Choroid plexus epithelial cell (primary cell): ENCODE measurements at places on chromosomes 5 and 9.
A peak's percentile ranks its signal among the peaks of the same experiment; 100 is the strongest.

- DNase-seq: peak; percentile 28
Observed at GRCh38 chr5:158727771-158728311, 371.9 kb downstream of the EBF1 start.

DNA sequence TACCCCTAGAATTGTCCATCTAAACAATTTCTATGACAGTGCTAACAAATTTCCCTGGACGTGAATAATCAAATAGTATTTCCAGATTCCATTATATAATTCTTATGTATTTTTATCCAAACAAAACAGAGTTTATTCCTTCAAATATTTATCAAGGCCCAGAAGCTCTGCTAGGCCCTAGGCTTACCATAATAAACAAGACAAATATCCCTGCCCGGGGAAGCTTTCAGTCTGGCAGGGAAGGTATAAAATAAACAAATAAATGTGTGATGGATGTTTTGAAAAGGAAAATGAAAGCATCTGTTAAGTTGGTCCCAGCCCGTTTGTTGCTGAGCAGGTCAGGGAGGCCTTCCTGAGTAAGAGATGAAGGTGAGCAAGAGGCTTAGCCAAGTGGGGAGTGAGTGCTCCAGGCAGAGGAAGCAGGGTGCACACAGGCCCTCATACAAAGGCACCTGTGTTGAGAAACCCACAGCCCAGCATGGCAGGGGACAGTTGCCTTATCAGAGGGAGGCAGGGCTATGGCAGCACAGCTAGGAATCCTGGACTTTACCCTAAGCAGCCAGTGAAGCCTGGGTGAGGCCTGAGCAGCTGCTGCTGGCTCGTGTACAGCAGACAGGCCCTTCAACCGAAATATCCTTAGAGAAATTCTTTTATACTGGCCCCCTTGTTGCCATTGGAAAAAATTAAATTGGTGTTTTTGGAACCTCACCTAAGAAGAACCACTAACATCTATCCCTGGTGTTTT is 7.7 kb upstream of the SLC35D2 start:
- peak; percentile 58 for DNase-seq

- DNase-seq: no peak
Observed at GRCh38 chr9:18360005-18360404, 113.9 kb upstream of the ADAMTSL1 start.

DNA sequence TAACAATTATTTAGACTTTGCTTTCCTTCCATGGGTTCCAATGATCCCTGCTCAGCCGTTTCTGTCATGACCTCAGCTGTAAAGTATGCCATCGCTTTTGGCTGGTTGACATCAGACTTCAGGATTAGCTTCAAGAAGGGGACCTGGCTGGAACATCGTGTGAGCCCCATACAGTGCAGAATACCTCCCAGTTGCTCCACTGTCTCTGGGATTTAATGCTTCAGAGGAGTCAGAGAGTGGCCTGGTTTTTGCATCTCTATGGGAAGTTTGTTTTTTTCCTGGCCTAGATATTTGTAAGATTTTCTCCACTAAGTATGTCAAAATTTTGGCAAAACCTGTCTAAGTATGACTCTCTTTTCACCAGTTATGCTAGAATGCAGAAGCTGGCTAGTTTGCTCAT is 216.9 kb downstream of the GABBR2 start:
- peak; percentile 62 for DNase-seq

GRCh38 chr9:94700445-94700844 is 26.1 kb upstream of the AOPEP start:
- DNase-seq: peak; percentile 10

DNA sequence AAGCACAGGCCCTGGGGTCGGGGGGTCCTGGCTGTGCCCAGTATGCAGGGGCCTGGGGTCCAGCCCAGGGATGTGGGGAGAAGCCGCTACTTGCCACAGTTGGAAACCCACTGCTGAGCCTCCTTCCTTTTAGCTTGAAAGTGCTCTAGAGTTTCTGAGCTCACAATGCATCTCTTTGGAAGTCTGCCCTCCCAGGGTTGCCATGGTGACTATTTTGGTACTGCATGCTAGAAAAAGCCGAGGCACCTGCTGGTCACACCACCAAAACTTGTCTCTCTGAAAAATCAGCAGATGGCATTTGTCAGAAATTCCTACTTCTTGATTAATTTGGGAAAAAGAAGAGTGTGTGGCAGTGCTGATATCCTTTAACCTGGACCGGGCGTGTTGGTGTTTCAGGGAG is 151.8 kb downstream of the SEC61B start:
- DNase-seq: no peak

GRCh38 chr9:110355911-110356310 is 18.2 kb upstream of the TXNDC8 start:
- DNase-seq: no peak

DNA sequence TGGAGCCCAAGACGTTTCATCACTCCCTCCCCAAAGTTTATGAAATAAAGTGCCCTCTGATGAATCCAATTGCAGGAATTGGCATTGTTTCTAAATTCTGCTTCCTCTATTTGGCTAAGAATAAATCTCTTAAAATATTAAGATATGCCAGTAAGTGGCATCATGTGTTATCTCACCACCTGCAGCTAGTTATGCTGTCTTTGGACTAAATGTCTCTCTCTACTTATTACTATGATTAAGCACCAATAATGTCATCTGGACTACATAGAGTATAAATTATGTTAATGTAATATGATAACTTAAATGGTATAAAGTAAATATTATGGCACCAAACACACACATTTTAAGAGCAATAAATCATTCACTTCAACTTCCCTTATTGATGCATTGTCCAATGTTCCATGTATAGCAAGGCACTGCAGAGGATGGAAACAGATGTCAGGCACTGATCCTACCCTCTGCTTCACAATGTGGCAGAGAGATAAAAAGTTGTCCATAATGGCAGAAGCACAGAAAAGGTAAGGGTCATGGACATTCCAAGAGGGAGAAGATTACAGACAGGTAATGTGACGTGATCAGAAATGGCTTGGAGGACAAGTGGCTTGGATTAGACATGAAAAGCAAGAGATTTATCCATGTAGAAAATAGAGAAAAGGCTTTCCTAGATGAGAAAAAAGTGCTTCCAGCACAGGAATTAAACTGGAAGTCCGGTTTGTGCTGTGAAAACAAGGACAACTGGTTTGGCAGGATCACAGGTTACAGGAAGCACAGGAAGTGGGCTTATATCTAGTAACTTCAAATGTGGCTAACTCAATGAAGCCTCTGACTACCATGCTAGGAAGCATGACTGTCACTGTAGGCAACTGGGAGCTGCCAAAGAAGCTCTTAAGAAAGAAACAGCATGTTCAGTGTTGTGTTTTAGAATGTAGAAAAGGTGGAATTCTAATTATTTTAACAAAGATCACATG is 26.7 kb downstream of the MARCHF11 start:
- no peak for DNase-seq

DNA sequence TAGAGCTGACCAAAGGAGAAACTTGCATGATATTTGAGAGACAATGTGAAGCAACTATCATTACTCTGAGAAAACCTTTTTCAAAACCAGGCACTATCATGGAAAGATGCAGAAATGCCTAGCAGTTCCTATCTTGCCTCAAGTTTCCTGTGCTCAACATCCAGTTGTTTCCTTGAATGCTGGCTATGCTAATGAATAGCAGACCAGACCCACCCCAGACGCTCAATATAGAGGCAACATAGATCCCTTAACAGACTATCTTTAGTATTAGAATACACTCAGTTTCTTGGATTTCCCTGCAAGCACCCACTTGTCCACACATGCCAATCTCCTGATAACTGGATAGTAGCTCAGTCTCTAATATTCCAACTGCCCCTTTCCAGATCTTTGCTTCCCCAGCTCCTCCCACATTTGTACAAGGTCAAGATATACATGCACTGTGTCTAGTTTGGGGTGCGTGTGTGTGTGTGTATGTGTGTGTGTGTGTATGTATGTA is 93.3 kb upstream of the PCSK5 start:
- no peak for DNase-seq

DNA sequence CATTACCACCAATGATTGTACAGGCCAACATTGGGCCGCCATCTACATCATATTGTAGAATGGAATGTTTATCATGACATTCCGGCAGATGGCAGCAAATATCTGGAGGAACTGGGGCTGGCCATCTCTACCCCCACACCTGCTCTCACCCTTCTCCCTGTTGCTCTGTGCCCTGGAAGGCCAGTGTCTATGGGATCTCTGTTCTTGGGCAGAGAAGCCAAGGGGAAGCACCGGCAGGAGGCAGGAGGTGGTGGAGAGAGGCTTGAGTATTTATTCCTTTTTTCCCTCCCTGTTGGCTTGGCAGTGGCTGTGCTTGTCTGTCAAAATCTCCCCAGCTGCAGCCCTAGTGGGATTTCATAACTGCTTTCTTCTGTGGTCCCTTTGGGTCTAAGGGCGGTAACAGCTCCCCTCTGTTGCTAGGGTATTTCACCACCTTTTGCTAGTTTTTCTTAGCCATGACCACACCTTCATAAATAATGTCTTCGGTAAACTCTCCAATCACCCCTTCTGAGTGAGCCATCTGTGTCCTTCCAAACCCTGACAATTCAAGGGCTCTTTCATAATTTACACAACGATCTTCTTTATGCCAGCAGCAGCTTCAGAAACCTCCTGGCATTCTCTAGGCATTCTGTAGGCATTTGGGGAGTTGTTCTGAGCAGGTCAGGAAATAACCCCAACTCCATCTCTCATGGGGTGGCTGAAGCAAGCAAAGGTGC is 225.8 kb downstream of the MELK start:
- DNase-seq: no peak
